Fibroblast of pulmonary artery (primary cell): ENCODE measurements at places on chromosomes 11 and 22.

DNA sequence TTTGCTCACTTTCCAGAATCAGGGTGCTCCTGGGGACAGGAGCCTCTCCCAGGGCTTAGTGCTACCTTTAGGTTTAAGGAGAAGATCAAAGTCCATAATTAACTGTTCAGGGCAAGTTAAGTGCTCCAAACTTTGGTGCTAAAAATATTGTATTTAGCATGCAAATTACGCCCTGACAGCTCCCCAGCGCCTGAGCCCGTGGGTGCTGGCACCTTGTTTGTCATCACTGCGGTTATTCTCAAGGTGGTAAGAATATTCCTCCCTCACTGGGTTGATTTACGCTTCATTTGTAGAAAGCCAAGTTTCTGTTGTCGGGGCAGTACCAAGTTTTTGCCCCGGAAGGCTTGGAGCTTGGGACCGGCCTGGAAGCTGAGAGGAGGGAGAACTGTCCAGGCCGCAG, 21.3 kb downstream of the ANKK1 start:
- no peak for DNase-seq

- DNase-seq: peak; percentile 66
Observed at GRCh38 chr22:49827853-49828598, at the start of gene BRD1. Gene BRD1 (minus strand): TSS chr22:49827873. CDS start chr22:49824317, 3,556 bp downstream.

DNA sequence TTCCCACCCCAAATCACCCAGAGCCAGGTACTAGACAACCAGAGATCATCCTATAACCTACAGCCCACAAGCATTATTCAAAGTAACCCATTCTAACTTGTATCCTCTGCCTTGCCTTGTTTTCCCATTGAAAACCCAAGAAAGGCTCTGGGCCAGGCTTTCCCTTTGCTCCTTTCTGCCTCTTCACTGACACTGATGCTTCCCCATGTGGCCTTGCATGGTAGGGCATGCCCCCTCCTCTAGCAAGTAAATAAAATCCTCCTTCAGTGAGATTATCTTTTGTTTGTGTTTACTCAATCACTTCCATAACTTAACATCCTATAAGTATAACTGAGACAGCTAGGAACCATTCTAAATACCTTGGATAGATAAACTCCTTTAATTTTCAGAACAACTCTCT, 65.6 kb upstream of the FAR1 start:
- no peak for DNase-seq

GRCh38 chr22:49202226-49202625, 625.4 kb downstream of the BRD1 start:
- no peak for DNase-seq

DNA sequence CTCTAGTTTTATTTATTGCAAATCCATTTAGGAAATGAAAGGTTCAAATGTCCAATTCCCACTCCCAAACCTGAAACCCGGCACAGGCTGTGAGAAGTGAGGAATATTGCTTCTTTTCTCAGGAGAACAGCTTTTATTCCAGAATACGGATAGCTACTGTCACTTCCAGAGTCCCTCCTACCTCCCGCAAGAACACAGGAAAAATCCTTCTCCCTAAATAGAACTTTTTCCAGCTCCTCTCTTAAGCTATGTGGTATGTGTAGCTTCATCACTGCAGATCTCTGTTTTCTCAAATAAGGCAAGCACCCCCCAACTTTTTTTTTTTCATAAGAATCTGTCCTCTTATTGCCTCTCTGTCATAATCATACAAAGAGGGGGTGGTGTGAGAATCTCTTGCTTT, 126.8 kb downstream of the LARGE1 start:
- DNase-seq: no peak

DNA sequence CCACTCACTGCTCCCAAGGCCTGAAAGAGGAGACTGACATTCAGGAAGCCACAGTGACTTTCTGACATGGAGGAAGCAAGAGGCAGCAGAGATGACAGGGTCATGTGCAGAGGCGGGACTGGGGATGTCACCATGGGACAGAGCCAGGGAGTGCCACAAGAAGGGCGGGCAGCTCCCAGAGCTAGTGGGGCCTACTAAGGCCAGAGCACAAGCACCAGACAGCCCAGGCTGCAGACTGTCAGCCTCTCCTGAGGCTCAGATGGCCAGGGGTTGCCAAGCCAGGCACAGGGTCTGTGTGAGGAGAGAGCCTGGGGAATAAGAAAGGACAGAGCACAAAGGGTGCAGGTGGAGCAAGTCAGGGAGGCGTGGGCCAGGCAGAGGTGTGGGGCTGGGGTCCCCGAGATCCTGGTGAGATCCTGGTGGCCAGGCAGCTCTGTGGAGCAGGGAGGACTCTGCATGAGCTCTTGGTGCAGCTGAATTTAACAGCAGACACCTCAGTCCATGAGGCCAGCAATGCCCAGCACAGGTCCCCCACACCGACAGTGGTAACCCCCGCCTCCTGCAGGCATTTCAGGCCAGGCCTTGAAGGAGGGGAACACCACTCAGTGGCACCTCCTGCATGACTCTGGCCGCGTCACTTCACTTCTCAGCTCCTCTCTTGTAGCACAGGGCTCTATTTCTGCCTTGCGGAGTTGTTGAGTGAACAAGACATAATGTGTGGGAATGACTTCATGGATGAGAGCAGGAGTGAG, 52.3 kb downstream of the SGSM3 start:
- DNase-seq: no peak

- DNase-seq: no peak
Observed at GRCh38 chr11:75356613-75357012, 5.2 kb upstream of the ARRB1 start.

DNA sequence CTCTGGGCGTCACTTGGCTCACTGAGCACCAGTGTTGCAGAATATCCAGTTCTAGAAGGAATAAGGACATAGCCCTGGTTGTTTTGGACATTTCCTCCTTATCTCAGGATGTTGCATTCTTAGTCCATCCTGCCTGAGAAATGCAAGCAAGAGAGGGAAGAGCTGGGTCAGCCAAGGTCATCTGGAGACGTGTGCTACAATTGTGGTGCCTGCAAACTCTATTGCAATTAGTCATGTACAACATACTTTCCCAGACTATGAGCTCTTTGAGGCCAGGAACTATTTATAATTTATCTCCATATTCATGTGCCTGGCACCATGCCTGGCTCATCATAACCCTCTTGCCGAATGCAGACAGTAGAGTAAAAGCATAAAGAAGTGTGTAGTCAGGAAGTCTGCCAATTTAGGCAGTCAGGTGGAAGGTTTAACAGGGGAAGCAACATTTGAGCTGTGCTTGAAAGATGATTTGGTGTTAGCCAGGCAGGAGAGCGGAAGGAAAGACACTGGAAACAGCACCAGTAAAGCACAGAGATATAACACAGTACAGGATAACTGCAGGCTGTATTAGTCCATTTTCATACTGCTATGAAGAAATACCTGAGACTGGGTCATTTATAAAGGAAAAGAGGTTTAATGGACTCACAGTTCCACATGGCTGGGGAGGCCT, 129.4 kb upstream of the PAX6 start:
- peak; percentile 78 for DNase-seq

GRCh38 chr11:34234086-34234740, 123.6 kb downstream of the ABTB2 start:
- DNase-seq: peak; percentile 75

DNA sequence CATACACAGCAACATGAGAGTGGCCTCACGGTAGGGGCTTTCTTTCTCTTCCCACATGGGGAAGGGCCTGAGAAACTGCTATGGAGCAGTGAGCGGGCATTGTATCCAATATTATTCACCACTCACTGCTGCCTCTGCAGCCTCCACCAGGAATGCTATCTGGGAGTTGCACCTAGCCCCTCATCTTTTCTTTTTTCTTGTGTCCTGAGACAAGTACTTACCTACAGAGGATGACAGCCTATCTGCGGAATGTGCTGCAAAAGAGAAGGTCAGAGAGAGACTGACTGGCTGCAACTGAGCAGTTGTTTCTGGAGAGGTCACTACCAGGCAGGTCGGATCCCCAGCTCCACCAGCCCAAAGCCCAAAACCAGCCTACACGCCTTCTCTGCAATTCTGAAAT, 52.1 kb upstream of the HTATIP2 start:
- no peak for DNase-seq

GRCh38 chr11:77094841-77095365, 7.7 kb upstream of the OMP start:
- DNase-seq: no peak

DNA sequence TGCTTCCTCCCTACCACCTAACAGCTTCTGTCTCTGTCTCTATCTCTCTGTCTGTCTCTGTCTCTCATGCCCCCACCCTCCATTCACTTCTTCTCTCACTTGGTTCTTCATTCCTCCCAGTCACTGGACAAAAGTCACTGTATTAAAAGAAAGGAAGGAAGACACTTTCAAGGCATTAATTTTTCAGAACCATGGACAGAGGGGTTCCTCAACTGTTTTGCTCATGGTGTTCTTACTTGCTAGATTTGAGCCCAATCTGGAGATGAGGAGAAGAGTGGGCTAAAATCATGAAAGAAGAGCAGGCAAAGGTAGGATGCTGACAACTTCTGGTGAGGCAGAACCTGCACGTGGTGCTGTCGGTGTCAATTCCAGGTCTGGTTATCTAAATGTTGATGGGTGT, 116.7 kb upstream of the LARGE1 start:
- no peak for DNase-seq

- DNase-seq: peak; percentile 49
Observed at GRCh38 chr11:57798905-57799559, 37.4 kb downstream of the CTNND1 start.

DNA sequence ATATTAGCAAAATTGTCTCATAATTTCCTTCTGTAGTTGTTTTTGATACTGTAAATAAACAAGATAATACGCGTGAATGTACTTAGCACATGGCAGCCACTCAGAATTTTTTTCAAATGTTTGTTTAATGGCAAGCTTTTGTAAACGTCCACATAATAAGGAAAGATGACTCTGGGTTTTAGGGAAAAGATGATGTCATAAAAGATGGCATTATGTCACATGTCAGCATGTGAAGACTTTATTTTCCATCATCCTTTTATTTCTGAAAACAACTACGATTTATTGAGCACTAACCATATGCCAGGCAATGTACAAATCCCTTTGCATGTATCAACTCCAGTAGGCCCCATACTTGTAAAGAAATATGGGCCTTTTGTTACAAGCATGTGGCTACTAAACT, 139.9 kb downstream of the C11orf91 start:
- no peak for DNase-seq

- DNase-seq: no peak
Observed at GRCh38 chr11:120771551-120772060, 252.3 kb upstream of the TBCEL start.

DNA sequence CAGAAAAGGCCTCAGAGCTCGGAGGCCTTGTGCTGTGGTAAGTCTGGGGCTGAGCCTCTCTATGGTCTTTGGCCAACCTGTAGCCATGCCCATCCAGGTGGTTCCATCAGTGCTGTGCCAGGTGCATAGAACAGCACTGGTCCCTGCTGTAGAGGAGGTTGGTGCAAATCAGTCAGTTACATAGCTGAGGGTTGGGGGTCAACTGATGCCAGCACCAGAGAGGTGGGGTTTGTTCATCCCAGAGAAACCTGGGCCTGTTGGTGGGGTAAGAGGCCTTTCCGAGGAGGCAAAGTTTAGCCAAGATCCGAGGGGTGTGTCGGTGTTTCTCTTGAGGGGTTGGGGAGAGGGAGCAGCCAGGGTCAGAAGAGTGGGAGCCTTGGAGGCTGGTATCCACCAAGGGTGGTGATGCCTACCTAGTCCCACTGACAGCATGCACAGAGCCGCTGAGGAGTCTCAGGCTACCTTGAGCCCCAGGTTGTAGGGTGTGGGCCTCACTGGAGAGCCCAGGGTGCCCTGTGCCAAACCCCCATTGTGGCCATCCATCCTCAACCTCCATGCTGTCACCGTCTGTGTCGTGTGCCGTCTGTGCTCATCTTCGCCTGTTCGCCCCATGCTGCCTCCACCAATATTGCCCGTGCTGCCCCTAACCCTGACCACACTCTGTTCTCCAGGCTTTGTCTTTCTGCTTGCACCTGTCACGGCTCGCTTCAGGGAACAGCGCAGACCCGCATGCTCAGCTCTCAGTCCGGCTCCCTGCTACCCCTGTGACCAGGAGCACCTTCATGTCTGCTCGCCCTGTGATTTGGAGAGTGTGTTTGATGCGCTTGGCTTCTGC, 78.7 kb upstream of the SUSD2 start:
- no peak for DNase-seq

DNA sequence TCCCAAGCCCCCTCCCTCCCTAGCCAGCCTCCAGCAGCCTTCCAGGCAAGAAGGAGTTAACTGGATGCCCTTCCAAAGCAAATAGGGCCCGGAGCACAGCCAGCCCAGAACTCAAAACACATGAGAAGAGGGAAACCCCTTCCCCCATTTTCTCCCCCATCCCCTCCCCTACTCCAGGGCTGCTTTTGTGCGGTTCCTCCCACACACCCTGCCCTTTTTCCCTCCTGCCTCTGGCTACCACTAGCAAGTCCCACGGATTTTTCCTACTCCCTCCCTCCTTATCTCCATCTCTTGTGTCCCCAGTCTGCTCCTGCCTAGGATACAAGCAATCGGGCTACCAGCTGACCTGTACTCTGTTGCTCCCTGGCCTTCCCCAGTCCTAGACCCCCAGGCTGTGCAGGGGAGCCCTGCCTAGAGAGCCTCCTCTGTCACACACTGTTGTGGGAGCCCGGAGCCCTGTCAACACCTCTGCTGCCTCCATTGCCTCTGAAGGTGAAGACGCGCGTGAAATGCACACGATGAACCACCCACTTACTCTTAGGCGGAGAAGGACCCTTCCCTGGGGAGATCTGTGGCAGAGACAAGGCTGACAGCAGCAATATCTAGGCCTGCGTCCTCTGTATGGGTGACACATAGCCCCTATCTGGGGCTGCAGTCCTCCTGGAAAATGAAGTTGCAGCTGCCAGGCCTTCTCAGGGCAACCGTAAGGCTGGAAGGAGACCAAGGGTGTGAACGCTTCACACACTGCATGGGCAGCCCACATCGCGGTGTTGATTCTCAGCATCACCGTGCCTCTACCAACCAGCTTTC, 282.8 kb downstream of the MN1 start:
- peak; percentile 27 for DNase-seq

GRCh38 chr11:129846508-129847335, 31.1 kb downstream of the TMEM45B start:
- peak; percentile 86 for DNase-seq

DNA sequence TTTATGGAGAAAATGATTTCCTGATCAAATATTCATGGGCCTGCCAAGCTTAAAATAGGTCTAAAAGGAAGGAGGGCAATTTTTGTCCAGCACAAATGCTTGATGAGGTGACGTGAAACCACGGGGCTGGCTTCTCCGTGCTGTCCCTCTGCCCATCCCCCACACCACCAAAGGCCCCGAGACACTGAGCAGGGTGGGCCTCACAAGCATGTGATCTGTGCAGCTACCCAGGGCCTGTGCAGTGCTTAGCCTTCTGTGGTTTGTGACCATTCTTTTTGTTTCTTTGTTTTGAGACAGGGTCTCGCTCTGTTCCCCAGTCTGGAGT, 94.8 kb upstream of the RTL6 start:
- DNase-seq: no peak

- DNase-seq: no peak
Observed at GRCh38 chr11:68373189-68373814, 60.9 kb downstream of the LRP5 start.

GRCh38 chr11:33779849-33780528, 5.7 kb upstream of the FBXO3 start:
- peak; percentile 85 for DNase-seq

DNA sequence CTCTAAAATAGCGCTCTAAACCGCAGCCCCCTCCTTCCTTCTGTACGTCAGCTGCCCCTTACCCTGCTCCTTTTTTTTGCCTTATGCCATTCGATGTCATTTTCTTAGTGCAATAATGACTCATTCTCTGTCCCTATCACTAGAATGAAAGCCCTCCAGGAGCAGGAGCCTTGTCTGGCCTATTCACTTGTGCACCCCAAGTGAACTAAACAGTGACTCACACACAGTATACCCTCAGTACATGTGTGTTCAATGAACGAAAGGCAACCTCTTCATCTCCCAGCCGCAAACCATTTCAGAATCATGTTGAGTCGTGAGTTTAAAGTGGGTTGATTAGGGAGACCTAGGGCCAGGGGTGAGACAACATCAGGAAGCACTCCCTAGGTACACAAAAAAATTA, 50.7 kb upstream of the SPATA19 start:
- DNase-seq: no peak
